Kidney (tissue), 22 donors: ENCODE measurements at places on chromosomes 7 and 10.

DNA sequence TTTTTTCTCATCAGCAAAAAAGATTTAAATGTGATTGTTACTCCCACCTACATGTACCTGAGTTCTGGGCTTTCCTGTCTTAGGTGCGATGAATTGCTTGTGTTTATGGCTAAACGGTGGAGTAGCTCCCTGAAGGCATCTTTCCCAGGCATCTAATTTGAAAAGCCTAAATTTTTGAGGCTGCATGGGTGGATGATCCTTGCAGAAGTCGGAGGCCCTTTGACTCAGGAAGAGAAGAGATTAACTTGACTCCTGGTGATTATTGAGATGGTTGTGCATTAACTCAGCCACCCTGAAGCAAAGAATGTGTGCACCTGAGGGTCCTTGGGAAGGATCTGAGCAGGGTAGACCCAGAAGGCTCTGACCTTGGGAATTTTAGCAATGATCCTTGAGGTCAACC is 155.6 kb upstream of the SEMA3C start:
- DNase-seq = no peak

- DNase-seq = peak; percentile 67
These were observed 167.1 kb downstream of the NEURL1 start for GRCh38 chr10:103660364-103661197.

GRCh38 chr10:104472505-104472904 is 118.9 kb downstream of the CFAP58 start:
- no peak for DNase-seq

- DNase-seq = no peak
These were observed 69.5 kb upstream of the VOPP1 start for GRCh38 chr7:55641811-55642210.

DNA sequence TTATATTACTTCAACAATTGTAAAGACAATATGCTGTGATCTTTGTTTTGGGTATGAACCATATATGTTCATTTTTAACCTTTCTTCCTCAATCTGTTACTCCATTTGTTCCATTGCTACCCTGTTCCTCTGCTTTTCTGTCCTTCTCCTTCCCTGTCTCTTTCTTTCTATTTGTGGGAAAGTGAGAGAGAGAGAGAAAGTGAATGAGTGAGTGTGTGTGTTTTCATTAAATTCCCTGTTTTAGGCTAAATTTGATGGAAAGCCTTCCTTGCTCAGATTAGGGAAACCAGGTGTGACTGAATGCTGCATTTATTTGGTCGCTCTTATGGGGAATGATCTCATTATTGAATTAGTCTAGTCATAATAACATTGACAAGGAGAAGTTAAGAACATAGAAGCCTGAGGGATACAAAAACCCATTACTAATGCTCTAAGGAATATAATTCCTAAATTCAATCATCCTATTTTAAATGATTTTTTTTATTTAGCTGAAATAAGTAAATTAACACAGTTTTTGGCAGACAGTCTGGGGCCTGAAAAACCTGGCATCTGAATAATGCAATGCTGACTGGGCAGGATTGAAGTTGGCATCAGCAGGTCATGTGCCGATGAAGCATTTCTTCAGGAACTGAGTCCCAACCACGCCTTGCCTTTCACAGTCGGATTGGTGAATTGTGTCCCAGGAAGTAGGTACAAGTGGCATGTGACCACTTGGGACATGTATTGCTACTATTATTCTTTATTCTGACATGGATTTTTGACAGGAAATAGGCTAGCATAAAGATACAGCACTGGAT is 117.6 kb upstream of the LRGUK start:
- DNase-seq = no peak

DNA sequence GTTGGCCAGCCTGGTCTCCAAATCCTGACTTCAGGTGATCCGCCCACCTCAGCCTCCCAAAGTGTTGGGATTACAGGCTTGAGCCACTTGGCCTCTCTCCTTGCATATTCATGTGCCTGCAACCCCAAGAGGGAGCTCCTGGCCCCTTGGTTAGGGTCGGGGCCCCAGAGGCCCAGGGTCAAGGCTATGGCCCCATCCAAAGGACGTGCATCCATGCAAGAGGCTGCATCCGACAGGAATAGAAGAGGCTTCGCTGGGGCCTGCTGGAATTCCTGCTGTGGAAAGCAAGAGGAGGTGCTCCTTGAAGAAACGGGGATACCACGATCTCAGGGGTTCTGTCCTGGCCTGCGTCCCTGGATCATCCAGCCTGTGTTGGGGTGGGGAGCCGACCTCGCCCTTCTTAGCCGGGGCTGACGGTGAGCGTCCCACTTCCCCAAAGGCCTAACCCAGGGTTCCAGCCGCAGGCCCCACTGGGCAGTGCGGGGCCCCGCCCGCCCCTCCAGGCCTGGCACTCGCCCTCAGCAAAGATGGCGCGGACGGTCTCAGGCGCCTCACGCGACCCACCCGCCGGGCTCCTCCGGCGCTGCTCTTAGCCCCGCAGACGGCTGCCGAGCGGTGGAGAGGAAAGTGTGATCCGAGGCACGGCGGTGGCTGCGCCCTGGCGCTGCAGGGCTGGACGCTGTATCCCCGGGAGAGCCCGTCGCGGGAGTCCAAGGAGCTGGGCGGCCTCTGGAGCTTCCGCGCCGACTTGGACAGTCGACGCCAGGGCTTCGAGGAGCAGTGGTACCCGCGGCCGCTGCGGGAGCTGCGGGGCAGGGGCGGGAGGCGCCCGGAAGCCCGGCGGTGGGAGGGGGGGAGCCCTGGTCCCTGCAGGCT is 54.7 kb downstream of the ZNF727 start:
- no peak for DNase-seq

- DNase-seq = no peak
These were observed 166.5 kb downstream of the EGFR start for GRCh38 chr7:55185321-55185802.

GRCh38 chr7:101904019-101904418 is 86.6 kb downstream of the CUX1 start:
- DNase-seq = no peak

DNA sequence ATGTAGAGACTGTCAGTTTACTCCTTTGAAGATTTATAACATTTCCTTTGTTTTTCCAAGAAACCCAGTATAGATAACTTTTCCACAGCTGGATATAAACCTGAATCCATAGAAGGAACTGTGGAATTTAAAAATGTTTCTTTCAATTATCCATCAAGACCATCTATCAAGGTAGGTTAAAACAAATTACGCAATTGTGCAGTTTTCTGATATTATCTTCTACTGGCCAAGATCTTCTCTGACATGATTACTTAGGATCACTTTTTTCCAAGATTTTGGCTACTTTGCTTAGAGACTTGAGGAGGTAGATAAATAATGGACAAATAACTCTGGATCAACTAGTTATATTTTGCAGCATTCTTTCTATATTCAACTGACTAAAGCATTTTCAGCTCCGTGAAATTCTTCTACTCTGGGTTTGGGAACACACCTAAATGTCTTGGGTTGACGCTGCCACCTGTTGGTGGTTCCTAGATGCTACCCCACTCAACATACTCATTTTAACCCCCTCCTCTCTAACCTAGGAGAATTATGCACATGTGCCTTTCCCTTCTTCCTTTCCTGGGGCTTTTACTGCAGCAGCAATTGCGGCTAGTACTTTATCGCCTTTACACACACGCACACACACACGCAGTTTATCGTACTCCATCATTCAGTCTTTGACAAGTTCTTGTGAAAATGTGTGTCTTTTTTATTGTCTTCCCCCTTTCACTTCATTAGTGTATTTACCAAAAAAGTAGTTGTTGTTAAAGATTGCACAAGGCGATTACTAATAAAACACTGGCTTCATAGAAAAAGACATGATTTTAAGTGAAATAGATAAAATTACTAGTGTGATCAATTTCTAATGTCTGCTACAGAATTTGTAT is 32.7 kb downstream of the ABCB5 start:
- peak; percentile 57 for DNase-seq

DNA sequence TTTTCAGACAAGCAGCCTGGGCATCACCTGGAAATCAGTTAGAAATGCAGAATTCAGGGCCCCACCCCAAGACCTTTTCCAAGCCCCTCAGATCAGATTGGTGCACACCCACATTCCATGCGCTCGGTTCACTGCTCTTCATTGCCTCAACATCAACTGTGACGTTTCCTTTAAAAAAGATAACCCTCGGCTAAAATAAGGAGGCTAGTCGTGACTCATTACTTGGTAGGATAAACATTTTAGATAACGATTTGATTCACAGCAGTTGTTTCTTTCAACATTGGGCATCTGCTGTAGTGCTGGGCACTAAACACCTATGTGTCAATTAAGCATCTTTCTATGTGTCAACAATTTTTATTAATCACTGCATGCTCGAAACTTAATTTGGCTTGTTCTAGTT is 191.1 kb upstream of the LRGUK start:
- no peak for DNase-seq

DNA sequence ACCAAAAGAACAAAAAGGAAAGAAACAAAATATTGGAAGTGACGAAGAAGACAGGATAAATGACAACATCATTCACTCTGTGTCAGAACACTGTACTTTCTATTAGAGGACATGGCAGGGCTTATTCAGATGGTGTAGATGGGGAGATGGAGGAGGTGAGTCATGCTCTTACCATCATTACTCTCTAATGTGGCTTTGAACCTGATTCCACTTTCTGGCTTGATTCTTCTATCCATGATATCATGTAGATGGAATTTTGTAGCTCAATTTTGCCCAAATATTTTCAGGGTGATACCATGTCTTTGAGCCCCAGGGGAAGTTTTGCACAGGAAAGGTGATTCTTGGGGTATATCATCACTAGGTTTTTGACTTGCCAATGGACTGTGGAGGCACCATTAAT is 91.7 kb downstream of the CFAP58 start:
- no peak for DNase-seq

DNA sequence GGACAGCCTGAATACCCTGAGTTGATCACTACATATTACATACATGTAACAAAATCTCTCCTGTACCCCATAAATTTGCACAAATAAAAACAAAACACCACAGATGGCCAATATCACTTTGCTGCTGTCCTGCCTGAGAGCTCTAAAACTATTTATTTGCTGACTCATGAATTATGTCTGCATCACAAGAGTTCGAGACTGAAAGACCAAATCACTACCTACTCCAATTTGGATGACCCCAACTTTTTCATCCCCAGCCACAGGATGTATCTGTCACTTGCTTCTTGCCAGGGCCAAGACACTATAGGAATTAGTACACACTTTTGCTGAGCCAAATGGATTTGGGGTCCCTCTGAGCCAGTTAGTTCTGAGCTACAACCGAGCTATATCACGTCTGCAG is 409.7 kb upstream of the NFE2L3 start:
- no peak for DNase-seq

DNA sequence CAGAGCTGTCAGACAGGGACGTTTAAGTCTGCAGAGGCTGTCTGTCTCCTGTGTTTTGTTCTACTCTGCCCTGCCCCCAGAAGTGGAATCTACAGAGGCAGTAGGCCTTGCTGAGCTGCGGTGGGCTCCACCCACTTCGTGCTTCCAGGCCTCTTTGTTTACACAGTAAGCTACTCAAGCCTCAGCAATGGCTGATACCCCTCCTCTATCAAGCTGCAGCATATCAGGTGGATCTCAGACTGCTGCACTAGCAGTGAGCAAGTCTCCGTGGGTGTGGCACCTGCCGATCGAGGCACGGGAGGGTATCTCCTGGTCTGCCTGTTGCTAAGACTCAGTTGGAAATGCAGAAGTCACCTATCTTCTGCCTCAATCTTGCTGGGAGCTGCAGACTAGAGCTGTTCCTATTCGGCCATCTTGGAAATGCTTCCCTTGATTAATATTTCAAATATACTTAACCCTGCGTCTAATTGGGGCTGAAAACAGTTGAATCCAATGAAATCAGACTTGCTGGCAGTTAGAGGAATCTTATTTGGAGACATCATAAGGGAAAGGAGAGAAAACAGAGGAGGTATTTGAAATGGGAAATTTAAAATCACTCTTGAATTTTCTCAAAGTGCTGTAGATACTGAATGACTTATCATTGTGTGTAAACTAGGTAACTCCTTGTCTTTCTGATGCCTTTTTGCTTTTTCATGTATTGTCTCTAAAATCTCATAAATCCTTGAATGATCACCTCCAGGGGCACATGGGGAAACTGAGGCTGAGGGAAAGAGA is 13.8 kb upstream of the CYP3A5 start:
- peak; percentile 52 for DNase-seq

DNA sequence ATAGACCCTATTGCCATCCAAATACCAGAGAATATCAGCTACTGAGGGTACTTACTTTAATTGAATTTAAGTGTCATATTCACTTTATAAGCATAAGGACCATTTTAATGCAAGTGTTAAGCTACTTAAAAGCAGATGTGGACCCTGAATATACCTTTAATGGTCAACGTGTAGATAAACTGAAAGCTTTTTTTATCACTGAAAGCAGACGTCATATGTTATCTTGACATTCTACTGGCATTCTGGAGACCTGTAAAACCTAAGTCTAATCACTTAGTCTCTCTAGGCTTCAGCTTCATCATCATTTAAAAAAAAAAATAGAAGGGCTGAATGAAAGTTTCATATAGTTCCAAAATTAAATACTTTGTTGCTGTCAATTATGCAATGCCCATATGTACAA is 116.5 kb downstream of the ELAPOR2 start:
- no peak for DNase-seq

DNA sequence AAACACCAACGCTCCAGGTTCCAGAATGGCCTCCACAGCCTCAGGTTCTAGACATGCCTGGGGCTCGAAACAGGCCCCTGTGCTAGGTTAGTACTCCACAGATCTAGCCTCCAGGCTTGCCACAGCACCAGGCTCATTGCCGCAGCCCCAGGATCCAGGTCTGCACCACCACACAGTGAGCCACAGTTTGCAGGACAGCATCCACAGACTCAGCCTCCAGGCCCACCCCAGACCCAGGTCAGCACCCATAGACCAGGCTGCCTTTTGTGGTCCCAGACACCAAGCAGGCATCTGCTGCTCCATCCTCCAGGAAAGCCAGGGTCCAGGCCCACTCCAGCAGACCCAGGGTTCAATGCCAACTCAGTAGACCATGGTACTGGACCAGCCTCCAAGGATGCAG is 132.3 kb upstream of the VSTM2A start:
- no peak for DNase-seq

GRCh38 chr10:94416896-94417295 is 14.6 kb downstream of the TBC1D12 start:
- no peak for DNase-seq

DNA sequence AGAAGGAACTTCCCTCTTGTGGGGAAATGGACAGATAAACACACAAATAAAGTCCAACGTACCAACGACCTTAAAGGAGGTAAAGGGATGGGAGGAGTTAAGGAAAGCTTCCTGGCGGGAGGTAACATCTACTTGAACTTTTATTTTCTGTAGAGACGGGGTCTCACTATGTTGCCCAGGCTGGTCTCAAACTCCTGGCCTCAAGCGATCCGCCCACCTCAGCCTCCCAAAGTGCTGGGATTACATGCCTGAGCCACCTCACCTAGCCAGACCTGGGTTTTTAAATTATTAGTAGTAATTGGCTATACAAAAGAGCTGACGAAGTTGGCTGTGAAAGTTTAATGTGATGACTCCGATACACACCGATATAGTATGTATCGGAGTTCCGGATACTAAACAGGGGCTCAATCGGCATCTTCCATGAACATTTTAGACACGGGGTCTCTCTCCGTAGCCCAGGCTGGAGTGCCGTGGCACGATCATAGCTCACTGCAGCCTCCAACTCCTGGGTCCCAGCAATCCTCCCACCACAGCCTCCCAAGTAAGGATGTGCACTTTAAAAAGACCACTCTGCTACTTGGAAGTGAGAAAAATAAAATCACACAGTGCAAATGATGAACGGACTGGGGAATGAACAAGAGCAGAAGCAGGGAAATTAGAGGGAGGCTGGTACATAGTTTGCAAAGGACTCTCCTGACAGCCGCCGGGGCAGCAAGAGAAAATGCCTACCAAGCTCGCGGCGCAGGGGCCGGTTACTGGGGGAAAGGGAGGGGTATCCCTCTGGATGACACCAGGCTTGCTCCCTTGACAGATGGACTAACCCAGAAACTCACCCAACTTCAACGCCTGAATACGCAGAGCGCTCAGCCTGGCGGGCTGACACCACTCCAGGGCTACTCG is 1.0 kb downstream of the BCL7B start:
- no peak for DNase-seq
